Renal cortical epithelial cell (primary cell): ENCODE measurements at places on chromosomes 7 and 10. TPM values are rescaled to one million over a fixed set of nuclear protein-coding genes. Genes with fewer than 3 reads are reported as not detected.

Gene SPDYE9
- total RNA-seq = not detected in 2 replicates

Gene SAMD9L
- 15.6 and 17.7 TPM in 2 replicates for total RNA-seq

Gene TMEM270
- total RNA-seq = not detected in 2 replicates

Gene LIPJ
- 0.05 TPM in 1 of 2 replicates, not detected in the other for total RNA-seq

Gene NODAL
- not detected in 2 replicates for total RNA-seq

Gene BHLHA15
- 0.94 and 1.0 TPM in 2 replicates for total RNA-seq

Gene OR2A42
- total RNA-seq = 0.15 TPM in 1 of 2 replicates, not detected in the other

Gene MYO1G
- total RNA-seq = not detected in 2 replicates

Gene MOGAT3
- total RNA-seq = not detected in 2 replicates

Gene MSMB
- not detected in 2 replicates for total RNA-seq

Gene CASD1
- total RNA-seq = 27.1 and 33.7 TPM in 2 replicates

Gene PILRA
- 0.35 and 2.0 TPM in 2 replicates for total RNA-seq

Gene RBP3
- not detected in 2 replicates for total RNA-seq

Gene ZPBP
- total RNA-seq = 0.17 TPM in 1 of 2 replicates, not detected in the other

Gene ZNF316
- total RNA-seq = 12.2 and 30.6 TPM in 2 replicates

Gene NRG3
- 0.05 and 0.87 TPM in 2 replicates for total RNA-seq

Gene UCMA
- total RNA-seq = not detected in 2 replicates

Gene TEX47
- total RNA-seq = not detected in 2 replicates

Gene ACHE
- total RNA-seq = 0.94 and 1.2 TPM in 2 replicates

Gene CALD1
- total RNA-seq = 155 and 181 TPM in 2 replicates

Gene OPN4
- not detected in 2 replicates for total RNA-seq

Gene PIK3AP1
- total RNA-seq = 5.4 and 14.9 TPM in 2 replicates

Gene HOXA9
- total RNA-seq = 22.6 and 70.8 TPM in 2 replicates

Gene NUTM2E
- not detected in 2 replicates for total RNA-seq

Gene TMEM273
- not detected in 2 replicates for total RNA-seq

Gene ZNF398
- 7.5 and 17.8 TPM in 2 replicates for total RNA-seq

Gene LLCFC1
- total RNA-seq = not detected in 2 replicates

Gene PDLIM1
- total RNA-seq = 19.4 and 45.8 TPM in 2 replicates

Gene INMT
- total RNA-seq = not detected in 2 replicates

Gene ELMO1
- 0.69 and 1.7 TPM in 2 replicates for total RNA-seq

Gene ECHDC3
- total RNA-seq = 14.9 and 19.0 TPM in 2 replicates

Gene CYP3A4
- 0.69 TPM in 1 of 2 replicates, not detected in the other for total RNA-seq

Gene ELOVL3
- 0.69 and 1.3 TPM in 2 replicates for total RNA-seq

Gene JCAD
- total RNA-seq = 3.3 and 8.2 TPM in 2 replicates

Gene C1QL3
- total RNA-seq = 0.60 and 2.4 TPM in 2 replicates

Gene ZNF736
- total RNA-seq = 16.5 and 33.0 TPM in 2 replicates

Gene ATOH7
- 0.05 TPM in 1 of 2 replicates, not detected in the other for total RNA-seq

Gene FGFBP3
- 0.15 and 0.17 TPM in 2 replicates for total RNA-seq

Gene AKR1C4
- total RNA-seq = not detected in 2 replicates

Gene CTTNBP2
- 4.3 and 47.5 TPM in 2 replicates for total RNA-seq

Gene LEP
- not detected in 2 replicates for total RNA-seq

Gene TRIM24
- total RNA-seq = 5.6 and 14.5 TPM in 2 replicates

Gene NPSR1
- total RNA-seq = not detected in 2 replicates

Gene OR13A1
- not detected in 2 replicates for total RNA-seq

Gene PPP1R3A
- not detected in 2 replicates for total RNA-seq

Gene SFTPA1
- not detected in 2 replicates for total RNA-seq

Gene RPEL1
- 0.17 and 0.25 TPM in 2 replicates for total RNA-seq

Gene MPP7
- 1.6 and 2.1 TPM in 2 replicates for total RNA-seq

Gene CYP2C19
- 0.05 TPM in 1 of 2 replicates, not detected in the other for total RNA-seq

Gene HOXA11
- 1.7 and 5.4 TPM in 2 replicates for total RNA-seq

Gene TSPAN14
- total RNA-seq = 51.4 and 199 TPM in 2 replicates

Gene OGA
- 67.0 and 116 TPM in 2 replicates for total RNA-seq

Gene SUN3
- not detected in 2 replicates for total RNA-seq

Gene LDB3
- total RNA-seq = 0.05 TPM in 1 of 2 replicates, not detected in the other

Gene ADARB2
- 0.10 TPM in 1 of 2 replicates, not detected in the other for total RNA-seq
